ENCODE measurements at places on chromosomes 3 and 15. TPM values are rescaled to one million over a fixed set of nuclear protein-coding genes. Genes with fewer than 3 reads are reported as not detected.

- DNase-seq, result no peak
These were observed 23.5 kb downstream of the B3GALNT1 start for GRCh38 chr3:161081633-161082032.

KCNH8 gene
- not detected for total RNA-seq

- no peak for DNase-seq
These were observed 345.7 kb upstream of the TRIM42 start for GRCh38 chr3:140332131-140332530.

GRCh38 chr3:63977893-63978292 is 45.4 kb downstream of the PSMD6 start:
- DNase-seq, result no peak

GRCh38 chr15:87945246-87945645 is 311.3 kb downstream of the NTRK3 start:
- no peak for DNase-seq

CATSPER2 gene
- total RNA-seq, result 0.77 TPM

GRCh38 chr3:44032487-44032886 is 209.2 kb upstream of the TOPAZ1 start:
- no peak for DNase-seq

DNA sequence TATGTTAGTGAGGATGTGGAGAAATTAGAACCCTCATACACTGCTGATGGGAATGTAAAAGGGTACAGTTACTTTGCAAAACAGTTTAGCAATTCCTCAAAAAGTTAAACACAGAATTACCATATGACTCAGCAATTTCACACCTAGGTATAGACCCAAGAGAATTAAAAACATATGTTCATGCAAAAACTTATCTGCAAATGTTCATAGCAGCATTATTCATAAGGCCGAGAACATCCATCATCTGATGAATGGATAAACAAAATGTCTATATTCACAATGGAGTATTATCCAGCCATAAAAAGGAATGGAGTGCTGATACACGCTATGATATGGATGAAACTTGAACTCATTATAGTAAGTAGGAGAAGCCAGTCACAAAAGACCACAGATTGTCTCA is 10.3 kb downstream of the SEC13 start:
- DNase-seq, result no peak

DNA sequence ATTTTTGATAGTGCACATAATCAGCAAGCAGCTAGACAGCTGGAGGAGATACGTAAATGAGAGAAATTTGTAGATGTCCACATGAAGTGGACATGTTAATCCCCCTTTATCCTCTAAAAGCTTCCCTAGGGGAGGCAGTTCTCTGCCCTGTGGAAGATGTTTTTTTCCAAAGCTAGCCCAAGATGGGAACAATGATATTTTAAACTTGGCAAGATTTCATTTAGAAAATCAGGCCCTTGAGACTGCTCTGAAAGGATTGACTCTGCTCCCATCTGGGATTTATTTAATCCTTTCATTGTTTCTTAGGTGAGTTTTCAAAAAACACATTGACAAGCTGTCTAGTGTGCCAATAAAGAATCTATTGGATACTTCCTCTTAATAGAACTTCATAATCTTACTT is 92.0 kb downstream of the SYNPR start:
- DNase-seq, result no peak

DNA sequence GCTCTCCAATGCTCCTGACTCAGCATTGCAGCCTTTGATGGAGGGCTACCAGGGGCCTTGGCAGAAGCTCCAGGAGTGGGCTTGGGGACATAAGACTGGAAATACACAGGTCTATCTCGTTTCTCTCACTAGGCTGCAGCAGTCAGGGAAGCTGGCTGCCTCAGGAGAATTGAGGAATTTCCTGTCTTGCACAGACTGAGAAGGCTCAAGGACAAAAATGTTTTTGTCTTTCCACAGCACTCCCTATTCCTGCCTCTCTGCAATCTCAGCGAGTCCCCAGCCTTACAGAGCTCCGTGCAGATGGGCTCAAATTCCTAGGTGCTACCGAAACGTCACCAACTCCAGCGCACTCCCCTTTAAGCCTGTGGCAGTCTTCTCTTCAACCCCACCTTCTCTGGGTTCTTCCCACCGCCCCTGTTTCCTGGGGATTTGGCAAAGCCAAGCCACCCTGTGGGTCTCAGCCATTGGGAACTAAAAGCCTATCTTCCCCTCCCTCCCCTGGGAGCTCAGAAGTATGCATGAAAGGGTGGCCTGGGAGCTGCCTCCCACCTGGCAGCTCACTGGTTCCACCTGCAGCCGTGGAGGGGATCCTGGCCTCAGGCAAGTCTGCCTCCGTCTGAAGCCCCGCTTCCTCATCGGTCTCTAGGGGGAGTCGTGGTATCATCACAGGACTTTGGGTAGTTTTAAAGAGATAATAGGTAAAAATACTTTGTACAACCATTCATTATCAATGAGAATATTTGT is 322.6 kb upstream of the FRG2C start:
- DNase-seq, result no peak

DNA sequence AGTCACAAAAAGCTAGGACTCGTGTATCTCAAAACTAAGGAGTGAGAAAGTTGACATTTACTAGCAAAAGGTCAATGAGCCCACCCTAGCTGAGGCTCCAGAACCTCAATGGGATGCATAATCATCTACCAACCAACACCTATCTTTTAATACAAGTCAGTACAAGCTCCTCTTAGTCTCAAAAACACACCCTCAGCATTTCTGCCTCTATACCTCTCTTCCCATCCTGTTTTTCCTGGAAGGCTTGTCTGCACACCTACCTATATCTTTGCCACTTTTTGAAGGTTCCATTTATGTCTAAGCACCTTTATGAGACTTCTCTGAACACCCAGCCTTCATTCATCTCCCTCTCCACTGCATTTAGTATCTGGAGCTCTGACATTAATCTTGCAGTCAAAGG is 10.0 kb downstream of the WWTR1 start:
- no peak for DNase-seq

GRCh38 chr15:100919481-100920405 is 586 bp downstream of the LRRK1 start:
- DNase-seq, result no peak

- DNase-seq, result no peak
These were observed 200.3 kb upstream of the UMPS start for GRCh38 chr3:124529826-124530571.

DNA sequence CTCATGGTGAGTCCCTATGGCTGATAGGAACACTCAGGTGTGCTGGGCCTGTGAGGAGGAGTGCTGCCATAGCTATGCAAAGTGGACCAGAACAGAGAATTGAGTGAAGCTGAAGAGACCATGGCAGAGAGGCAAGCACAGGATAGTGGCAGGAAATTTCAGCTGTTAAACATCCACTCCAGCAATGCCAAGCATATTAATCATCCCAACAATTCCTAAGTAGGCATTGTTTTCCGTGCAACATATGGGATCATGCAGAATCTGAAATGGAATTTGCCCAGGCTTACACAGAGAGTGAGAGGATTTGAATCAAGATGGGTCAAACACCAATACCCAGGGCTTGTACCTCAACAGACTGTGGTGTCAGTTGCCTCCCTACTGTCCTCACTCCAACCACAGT is 582.6 kb upstream of the UBE2E2 start:
- no peak for DNase-seq

IL17RB gene
- 1.2 TPM for total RNA-seq

DNA sequence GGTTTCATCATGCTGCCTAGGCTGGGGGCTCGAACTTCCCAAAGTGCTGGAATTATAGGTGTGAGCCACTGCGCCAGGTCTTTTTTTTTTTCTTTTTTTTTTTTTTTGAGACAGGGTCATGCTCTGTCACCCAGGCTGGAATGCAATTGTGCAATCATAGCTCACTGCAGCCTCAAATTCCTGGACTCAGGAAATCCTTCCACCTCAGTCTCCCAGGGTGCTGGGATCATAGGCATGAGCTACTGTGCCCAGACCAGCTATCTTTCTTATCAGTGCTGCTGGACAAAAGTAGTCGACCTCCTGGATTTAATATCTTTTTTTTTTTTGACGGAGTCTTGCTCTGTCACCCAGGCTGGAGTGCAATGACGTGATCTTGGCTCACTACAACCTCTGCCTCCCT is 60.8 kb downstream of the TFDP2 start:
- DNase-seq, result no peak

GRCh38 chr3:108474581-108474980 is 35.8 kb downstream of the MYH15 start:
- DNase-seq, result no peak

MEGF11 gene
- not detected for total RNA-seq

- no peak for DNase-seq
These were observed 31.1 kb downstream of the CYFIP1 start for GRCh38 chr15:22949074-22949547.
